RPMI8226 (cell line): ENCODE measurements at places on chromosomes 4 and X.

GRCh38 chr4:16023776-16024408 lies 59.9 kb downstream of the PROM1 start:
- DNase-seq = no peak

- DNase-seq = no peak
Measured at GRCh38 chrX:28969126-28969525, 381.9 kb downstream of the IL1RAPL1 start.

- DNase-seq = no peak
Measured at GRCh38 chrX:46152756-46153155, 392.5 kb downstream of the ZNF674 start.

GRCh38 chr4:38603652-38604051 lies 60.3 kb upstream of the KLF3 start:
- no peak for DNase-seq

DNA sequence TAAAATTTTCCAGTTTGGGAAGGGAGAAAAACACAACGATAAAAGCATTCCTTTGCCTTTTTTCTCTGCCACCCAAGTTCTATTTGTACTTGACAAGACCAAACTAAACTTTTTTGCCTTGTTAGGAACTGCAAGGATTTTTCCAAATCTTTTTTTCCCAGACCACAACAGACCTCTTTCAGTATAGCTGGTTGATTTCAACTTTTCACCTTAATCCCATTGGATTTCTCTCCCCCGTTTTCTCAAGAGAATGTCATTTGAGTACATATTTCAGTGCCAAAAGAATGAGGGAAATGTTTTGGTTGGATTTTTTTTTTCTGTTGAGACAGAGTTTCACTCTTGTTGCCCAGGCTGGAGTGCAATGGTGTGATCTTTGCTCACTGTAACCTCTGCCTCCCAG lies 18.5 kb upstream of the SGMS2 start:
- no peak for DNase-seq
